MM.1S (cell line): ENCODE measurements at places on chromosomes 6 and 20.

DNA sequence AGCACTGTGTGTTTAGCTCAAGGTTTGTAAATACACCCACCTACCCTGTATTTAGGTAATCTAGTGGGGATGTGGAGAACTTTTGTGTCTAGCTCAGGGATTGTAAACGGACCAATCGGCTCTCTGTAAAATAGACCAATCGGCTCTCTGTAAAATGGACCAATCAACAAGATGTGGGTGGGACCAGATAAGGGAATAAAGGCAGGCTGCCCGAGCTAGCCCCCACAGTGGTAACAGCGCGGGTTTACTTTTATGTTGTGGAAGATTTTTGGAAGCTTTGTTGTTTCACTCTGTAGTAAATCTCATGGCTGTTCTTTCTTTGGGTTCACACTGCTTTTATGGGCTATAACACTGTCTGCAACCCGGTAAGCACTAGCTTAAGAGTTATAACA lies 32.1 kb upstream of the RANBP9 start:
- DNase-seq: no peak

GRCh38 chr6:110490110-110490509 lies 13.7 kb upstream of the SLC22A16 start:
- no peak for DNase-seq

DNA sequence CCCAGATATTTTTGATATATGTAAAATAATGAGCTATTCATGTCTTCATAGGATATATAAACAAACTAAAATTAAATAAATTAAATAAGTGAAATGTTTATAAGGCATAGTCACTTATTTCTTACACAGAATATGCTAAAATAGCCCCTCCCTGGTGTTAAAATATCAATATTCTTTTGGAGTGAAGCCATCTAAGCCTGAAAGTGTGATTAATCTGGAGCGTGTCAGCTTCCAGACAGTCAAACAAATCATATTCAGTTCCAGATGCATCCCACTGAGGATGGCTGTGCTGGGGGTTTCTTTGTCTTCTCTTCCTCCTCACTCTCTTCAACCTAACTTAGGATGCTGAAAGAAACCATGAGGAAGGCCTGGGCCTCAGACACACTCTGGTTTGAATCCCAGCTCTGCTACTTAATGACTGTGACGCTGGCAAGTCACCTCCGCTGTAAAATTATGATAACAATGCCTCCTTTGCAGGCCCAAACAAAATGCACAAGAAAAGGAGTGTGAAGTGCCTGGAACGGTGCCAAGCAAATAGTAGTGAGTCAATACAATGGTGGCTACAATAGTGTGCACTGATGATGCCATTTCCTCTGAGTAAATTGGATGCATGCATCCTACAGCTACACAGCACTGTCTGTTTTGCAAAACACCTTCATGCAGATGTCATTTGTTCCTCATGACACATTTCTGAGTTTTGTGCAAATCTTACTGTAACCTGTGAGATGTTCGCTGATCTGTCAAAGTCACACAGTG lies 161.4 kb downstream of the FOXC1 start:
- DNase-seq: no peak

DNA sequence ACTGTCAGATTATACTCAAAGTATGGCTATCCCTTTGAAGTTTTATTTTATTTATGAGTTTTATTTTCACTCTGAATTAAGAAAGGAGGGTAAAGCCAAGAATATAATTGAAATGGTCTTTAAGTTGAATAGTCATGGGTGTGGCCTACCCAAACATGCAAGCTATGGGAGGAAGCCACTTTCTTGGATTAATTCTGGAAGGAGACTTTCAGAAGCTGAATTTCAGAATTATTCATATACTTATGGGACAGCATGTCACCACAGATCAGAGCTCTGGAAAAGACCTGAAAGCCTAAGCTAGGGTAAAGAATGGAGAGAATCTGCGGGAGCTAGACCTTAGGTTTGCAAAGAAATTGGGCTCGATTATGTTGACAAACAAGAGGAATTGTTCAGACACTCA lies 242.4 kb upstream of the FKBP1C start:
- DNase-seq: no peak

- DNase-seq: no peak
Observed at GRCh38 chr20:41386502-41387427, 20.1 kb upstream of the EMILIN3 start.

GRCh38 chr6:32522302-32523047 lies 7.6 kb downstream of the HLA-DRB5 start:
- no peak for DNase-seq

DNA sequence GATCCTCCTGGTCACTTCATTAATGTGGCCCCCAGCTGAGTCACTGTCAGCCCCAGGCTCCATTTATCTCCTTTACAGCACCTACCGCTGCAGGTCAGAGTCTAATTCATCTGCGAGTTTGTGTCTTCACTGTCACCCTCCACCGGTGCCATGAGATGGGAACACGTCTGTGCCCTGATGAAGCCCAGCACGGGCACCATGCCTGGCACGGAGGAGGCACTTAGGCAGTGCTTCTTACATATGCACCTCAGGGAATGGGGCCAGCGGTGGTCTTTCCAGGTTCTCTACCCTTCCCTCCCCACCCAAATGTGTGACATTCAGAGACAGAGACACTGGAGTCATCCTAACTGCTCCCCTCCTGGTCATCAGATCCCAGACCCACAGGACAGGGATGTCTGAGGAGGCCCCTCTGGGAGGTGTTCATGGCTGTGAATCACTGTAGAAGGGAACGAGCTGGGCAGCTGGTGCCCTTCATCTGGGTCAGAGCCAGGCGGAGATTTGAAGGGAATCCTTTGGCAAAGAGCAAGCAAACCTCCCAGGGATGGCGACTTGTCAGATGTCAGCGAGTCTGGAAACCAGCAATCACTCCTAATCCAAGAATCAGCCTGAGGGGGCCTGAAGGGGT lies 364.6 kb downstream of the PREX1 start:
- no peak for DNase-seq

DNA sequence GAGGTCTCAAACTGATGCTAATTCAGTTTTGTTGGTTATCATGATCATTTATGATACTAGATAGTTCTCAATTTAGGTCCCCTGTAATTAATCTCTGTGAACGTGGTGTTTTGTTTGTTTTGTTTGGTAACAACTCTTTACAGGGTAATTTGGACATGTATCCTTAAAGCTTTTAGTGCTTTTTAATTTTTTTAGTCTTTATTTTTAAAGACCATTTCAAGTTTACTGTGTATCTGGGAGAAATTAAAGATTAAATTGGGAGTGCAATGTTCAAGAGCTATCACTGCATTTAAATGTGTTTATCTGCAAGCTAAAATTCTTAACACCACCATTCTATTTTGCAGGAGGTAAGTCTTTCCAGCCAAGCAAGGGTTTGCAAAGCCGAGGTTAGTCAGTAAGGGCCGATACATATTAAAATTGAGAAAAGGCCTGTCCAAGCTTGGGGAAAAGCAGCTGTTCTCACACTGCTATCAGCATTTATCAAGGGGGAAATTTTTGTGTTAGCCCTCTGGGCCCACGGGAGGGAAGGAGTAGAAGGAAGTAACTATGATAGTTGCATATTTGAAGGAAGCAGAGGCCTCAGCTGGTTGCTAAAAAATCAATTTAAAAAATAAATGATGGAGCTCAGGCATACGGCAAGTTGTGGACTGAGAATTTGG lies 59.3 kb upstream of the ZNF217 start:
- DNase-seq: peak; percentile 21

- no peak for DNase-seq
Observed at GRCh38 chr6:15001326-15001910, 244.5 kb upstream of the JARID2 start.

DNA sequence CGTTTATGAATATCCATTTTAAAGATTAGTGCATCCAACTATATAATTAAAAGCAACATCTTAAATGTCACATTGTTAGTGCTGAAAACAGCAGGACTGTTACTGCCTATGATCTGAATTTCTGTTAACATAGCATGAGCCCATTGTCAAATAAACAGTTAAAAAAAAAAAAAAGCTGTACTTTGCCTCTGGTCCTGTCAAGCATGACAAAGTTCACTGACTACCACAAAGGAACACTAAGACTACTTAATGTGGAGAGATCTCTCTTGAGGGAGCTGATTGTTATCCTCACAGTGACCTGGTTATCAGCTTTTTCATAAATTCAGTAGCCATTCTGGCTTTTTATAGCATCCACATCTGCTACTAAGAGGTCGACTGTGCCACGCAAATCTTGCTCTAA lies 228.1 kb downstream of the TMEM200A start:
- DNase-seq: no peak
